ENCODE measurements at places on chromosomes 11 and 22.

DNA sequence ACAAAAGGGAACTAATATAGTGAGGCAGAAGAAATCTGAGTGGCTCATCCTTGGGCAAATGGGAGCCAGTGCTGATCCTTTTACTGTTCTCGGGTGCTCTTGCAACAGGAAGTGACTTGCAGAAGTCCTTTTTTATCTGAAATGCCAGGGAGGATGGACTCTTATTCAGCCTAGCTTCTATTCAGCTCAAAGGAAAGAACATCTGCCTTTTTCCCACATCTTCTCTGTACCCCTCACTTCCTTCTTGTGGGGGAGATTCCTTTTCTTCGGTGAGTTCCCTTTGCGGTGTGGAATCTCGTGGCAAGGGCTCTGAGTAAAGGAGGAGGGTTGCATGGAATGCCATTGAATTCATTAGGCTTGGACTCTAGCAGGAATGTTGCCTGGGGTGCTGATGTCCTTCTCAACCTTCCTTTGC lies 76.2 kb downstream of the ZBTB16 start:
- H3K27ac ChIP-seq, result no peak overlapping the region
- no peak overlapping the region for H3K4me3 ChIP-seq
- DNase-seq, result no peak
- peaks cover 4% of the 10 kb centered on the region for H3K27me3 ChIP-seq
- peaks cover 21% of the 10 kb centered on the region for H3K4me1 ChIP-seq
- H3K36me3 ChIP-seq, result no peaks in the 10 kb centered on the region

GRCh38 chr22:43080616-43081015 lies 8.6 kb downstream of the TTLL1 start:
- H3K27ac ChIP-seq, result no peak overlapping the region
- no peak for DNase-seq
- no peak overlapping the region for H3K4me3 ChIP-seq
- H3K27me3 ChIP-seq, result no peaks in the 10 kb centered on the region
- peaks cover 25% of the 10 kb centered on the region for H3K36me3 ChIP-seq

DNA sequence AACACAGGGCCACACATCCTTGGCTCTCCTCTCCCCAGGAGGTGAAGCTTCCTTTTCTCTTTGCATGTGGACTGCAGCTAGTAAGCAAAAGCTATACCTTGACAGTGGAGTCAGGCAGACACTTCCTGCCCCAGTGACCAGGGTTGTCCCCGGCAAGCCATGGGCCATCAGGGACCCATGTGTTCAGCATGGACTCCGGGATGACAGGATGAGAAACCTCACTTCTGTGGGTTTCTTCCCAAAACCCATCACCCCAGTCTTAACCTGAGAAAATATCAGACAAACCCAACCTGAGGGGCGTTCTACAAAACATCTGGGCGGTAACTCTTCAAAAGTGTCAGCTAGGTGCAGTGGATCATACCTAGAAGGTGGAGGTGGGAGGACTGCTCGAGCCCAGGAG lies 40.2 kb downstream of the GNB1L start:
- no peaks in the 10 kb centered on the region for H3K27me3 ChIP-seq
- H3K4me3 ChIP-seq, result no peak overlapping the region
- peaks cover 32% of the 10 kb centered on the region for H3K4me1 ChIP-seq
- DNase-seq, result no peak

DNA sequence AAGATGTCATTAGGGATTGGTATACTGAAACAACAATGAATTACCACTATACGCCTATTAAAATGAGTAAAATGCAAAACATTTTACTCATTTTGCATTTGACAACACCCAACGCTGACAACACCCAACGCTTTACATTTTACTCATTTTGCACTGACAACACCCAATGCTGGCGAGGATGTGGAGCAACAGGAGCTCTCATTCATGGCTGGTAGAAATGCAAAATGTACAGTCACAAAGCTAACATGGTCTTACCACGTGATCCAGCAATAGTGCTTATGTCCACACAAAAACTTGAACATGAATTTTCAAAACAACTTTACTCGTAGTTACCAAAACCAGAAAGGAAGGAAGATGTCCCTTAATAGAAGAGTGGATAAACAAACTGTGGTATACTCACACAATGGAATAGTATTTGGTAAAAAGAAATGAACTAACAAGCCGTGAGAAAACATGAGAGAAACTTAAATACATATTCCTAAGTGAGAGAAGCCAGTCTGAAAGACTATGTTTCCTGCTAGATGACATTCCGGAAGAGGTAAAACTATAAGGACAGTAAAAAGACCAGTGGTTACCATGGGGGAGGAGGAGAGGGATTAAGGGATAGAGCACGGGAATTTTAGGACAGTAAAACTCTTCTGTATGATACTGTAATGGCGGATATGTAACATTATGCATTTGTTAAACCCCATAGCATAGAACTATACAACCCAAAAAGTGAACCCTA lies 11.4 kb upstream of the MSANTD2 start:
- no peaks in the 10 kb centered on the region for H3K27me3 ChIP-seq
- no peak overlapping the region for H3K4me3 ChIP-seq
- H3K36me3 ChIP-seq, result no peaks in the 10 kb centered on the region
- H3K4me1 ChIP-seq, result no peaks in the 10 kb centered on the region
- no peak overlapping the region for H3K27ac ChIP-seq

DNA sequence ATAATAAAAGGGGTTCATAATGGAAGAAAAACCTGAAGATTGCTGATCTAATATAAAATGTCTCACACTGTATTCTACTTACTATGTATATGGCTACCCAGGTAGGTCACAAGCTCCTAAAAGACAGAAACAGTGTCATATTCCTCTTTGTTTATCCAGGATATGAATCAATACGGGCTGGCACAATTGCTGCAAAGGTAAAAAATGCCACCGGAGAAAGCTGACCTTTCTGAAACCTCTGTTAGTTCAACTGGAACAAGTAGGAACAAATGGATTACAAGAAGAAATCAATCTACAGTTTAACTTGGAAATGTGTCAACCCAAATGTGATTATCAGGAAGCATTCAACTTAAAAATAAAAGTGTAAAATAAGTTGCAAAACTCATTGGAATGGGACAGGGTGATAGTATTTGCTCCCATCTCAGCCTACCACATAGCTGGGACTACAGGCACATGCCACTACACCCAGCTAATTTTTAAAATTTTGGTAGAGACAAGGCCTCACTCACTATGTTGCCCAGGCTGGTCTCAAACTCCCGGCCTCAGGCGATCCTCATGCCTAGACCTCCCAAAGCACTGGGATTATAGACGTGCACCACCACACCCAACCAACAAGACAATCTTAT lies 27.6 kb downstream of the SLC35F2 start:
- no peaks in the 10 kb centered on the region for H3K36me3 ChIP-seq
- no peaks in the 10 kb centered on the region for H3K27me3 ChIP-seq

- no peak overlapping the region for H3K27ac ChIP-seq
- peaks cover 68% of the 10 kb centered on the region for H3K36me3 ChIP-seq
- H3K4me1 ChIP-seq, result no peaks in the 10 kb centered on the region
- no peaks in the 10 kb centered on the region for H3K27me3 ChIP-seq
- H3K4me3 ChIP-seq, result no peak overlapping the region
Observed at GRCh38 chr11:65211293-65212105, 29.8 kb downstream of the CAPN1 start.

DNA sequence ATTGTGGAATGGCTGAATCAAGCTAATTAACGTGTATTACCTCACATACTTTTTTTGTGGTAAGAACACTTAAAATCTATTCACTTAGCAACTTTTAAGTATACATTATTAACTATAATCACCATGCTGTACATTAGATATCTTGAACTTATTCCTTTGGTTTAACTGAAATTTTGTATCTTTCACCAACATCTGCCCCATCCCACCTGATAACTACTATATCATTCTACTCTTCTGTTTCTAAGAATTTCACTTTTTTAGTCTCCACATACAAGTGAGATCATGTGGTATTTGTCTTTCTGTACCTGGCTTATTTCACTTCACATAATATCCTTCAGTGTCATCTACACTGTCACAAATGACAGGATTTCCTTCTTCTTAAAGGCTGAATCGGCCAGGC lies 17.1 kb upstream of the VWA5A start:
- H3K27ac ChIP-seq, result no peak overlapping the region
- H3K4me1 ChIP-seq, result no peaks in the 10 kb centered on the region
- H3K27me3 ChIP-seq, result no peaks in the 10 kb centered on the region
- H3K36me3 ChIP-seq, result no peaks in the 10 kb centered on the region
- no peak for DNase-seq

GRCh38 chr22:25704701-25705100 lies 37.3 kb upstream of the MYO18B start:
- H3K4me1 ChIP-seq, result peaks cover 10% of the 10 kb centered on the region
- H3K27ac ChIP-seq, result no peak overlapping the region
- H3K27me3 ChIP-seq, result no peaks in the 10 kb centered on the region
- no peak overlapping the region for H3K4me3 ChIP-seq
- peaks cover 11% of the 10 kb centered on the region for H3K36me3 ChIP-seq
- no peak for DNase-seq

DNA sequence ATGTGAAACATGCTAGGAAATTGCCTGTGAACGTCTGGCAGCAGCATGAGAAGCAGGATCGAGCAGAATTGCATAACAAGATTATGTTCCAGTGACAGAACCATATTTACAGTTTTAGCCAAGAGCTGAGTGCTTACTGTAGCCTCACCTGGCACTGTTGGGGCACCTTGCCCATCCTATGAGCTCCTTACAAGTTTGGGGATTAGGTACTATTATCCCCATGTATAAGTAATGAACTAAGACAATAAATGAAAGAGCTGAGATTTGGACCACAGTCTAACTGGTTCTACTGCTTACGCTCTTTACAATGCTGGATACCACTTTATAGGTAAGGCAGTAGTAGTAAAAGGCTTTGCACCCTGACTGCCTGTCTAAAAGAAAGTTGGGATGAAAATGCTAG lies 17.1 kb upstream of the PATE1 start:
- no peaks in the 10 kb centered on the region for H3K4me1 ChIP-seq
- no peak overlapping the region for H3K4me3 ChIP-seq
- no peaks in the 10 kb centered on the region for H3K27me3 ChIP-seq
- DNase-seq, result no peak

GRCh38 chr22:46148336-46148735 lies 2.0 kb upstream of the PPARA start:
- no peaks in the 10 kb centered on the region for H3K27me3 ChIP-seq
- H3K4me3 ChIP-seq, result no peak overlapping the region
- peaks cover 7% of the 10 kb centered on the region for H3K36me3 ChIP-seq

DNA sequence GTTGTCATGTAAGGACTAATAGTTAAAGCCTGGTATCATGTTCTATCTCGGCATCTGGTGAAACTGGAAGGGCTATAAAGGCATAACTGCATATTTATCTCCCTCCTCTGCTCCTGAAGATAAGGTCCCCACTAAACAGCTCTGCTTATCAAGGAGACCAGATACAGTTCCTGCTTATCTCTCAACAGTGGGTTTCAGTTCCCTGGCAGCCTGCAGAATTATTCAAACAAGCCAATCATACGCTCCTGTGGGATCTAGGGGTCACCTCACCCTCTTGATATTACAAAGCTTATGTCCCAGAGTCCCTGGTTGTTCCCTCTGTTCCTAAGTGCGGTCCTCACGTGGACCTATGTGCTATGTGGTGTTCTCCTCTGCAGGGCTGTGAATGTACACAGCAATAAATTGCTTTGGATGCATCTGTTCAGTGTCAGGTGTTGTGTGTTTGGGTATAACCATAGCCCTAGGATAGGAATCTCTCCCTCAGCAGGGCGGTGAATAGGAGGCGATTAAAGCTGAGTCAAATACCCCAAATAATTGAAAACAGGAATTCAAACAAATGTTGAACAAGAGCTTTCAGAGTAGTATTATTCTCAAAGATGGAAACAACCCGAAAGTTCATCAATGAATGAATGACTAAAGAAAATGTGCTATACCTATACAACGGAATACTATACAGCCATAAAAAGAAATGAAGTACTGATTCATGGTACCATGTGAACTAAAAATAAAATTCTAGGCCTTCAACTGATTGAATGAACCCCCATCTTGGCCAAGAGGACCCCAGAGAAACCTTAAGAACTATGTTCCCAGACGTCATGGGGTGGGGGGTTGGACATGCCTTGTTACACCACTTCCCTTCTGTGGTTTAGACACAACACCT lies 3.1 kb upstream of the OOSP4A start:
- no peak overlapping the region for H3K27ac ChIP-seq
- H3K27me3 ChIP-seq, result no peaks in the 10 kb centered on the region
- H3K4me3 ChIP-seq, result no peak overlapping the region
- H3K36me3 ChIP-seq, result no peaks in the 10 kb centered on the region
- no peak for DNase-seq
- H3K4me1 ChIP-seq, result no peaks in the 10 kb centered on the region

DNA sequence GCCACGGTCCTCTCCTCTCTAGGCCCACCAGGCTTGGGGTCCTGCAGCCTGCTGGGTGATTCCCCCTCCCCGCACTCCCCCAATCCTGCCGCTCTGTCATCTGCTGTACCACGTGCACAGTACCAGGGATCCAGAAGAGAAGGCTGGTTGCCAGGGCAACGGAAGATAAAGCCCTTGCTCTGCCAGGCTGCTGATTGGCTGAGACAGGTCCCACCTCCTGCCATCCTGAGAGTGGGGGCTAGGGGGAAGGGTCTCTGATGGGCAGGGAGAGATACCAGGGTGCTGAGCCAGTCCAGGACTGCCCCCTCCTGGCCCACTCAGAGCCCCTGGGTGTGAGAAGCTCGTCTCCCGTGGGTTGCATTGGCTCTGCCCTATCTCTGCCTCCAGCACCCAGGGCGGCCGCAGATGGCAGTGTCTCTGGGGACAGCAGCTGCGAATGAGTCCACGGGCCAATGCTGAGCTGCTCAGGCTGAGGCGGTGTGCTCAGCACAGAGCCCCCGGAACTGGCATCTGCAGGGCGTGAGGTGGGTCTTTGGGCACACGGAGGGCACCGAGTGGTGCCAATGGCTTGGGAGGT lies at the start of gene SMIM45:
SMIM45 (plus strand) TSS at position 253 of the 577 bp plus-strand sequence.
- peak within 1 kb of the TSS; percentile 40 for H3K4me3 ChIP-seq
- peak; percentile 100 for DNase-seq
- H3K4me1 ChIP-seq, result peaks cover 59% of the 10 kb centered on the region
- peaks cover 6% of the 10 kb centered on the region for H3K36me3 ChIP-seq
- no peaks in the 10 kb centered on the region for H3K27me3 ChIP-seq

DNA sequence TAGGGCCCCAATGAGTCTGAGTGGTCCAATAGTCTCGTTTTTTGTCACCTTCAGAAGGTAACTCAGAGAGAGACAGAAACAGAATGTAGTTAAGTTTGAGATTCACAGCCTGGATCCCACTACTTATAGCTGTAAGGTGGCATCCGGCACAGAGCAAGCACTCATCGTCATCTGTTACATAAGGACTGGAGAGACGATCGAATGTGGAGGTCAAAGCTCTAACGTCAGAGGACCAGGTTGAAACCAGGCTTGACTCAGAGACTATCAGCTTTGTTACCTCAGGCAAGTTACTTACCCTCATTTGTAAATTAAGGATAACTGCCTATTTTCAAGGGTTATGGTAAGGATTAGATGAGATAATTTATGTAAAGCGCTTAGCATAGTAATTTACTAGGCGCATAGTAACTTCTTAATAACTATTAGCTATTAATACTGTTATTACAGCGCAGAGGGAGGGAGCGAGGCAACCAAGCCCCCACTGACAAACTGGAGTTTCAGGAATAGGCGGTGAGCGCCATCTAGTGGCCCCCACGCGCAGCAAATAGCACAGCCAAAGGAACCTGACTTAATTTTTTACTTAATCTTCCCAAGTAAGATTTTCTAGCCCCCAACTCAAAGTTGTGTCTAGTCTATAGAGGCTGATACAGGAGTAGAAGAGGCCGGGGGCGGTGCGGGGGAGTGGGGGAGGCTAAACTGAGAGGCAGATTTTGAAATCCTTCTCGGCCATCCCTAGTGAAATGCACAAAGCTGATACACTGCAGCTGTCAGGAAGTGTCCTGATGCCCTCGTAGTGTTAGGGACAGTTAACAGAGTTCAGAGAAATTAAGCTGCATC lies 29.0 kb upstream of the API5 start:
- H3K4me1 ChIP-seq, result peaks cover 3% of the 10 kb centered on the region
- H3K27me3 ChIP-seq, result peaks cover 2% of the 10 kb centered on the region
- H3K36me3 ChIP-seq, result no peaks in the 10 kb centered on the region
- DNase-seq, result peak; percentile 70
- H3K27ac ChIP-seq, result no peak overlapping the region
